ENCODE measurements at places on chromosomes 3 and 15.

DNA sequence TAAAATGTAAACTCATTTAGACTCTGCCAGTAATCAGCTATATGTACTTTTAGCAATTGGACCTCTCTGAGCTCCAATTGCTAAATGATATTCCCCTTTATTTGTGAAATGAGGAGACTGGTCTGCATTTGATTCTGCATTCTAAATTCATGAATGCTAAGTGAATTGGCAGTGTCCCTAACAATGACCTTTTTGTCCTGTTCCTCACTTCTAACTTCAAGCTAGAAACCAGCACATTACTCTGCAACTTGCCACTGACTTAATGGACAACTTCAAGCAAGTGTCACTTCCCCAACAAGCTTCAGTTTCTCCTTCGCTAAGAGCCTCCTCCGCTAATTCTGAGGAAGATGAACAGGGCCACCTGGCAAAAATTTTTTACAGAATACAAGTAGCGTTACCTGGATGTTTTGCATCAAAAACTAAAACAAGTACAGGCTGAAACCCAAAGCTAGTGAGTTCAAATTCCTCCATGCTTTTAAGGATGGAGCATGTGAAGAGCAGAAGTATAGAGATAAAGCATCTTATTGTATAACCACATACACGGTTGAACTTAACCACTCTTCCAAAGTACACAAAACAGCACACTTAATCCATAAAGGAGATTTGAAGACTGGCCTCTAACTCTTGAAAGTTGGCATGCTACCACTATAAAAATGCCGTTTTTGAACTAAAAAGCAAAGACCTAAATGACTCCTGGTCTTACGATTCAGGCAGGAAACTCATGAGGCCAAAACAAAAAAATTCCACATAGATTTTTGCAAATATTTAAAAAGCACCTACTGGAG, 207.6 kb downstream of the MAGI1 start:
- DNase-seq, result no peak

- no peak for DNase-seq
These were observed 15.5 kb upstream of the CMTM7 start for GRCh38 chr3:32376115-32376514.

DNA sequence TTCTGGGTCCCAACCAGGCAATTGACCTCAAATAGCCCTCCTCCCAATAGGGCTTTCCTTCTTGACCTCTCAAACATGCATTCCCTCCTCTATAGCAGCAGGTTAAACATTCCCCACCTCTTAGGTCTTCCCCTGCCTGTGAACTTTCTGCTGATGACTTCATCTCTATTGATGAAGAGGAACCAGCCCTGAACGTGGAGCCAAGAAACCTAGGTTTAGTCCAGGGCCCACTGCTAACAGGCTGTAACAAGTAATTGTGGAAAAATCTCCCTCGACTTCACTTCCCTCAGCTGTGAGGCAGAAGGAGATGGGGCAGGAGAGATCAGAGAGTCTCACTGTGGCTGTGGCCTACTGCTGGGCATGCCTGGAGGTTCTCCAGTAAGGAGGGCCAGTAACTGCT, 24.7 kb downstream of the ILDR1 start:
- DNase-seq, result no peak

- no peak for DNase-seq
These were observed 438.2 kb upstream of the ARRDC4 start for GRCh38 chr15:97522347-97522746.

- no peak for DNase-seq
These were observed 530 bp upstream of the FBXL22 start for GRCh38 chr15:63596676-63597037.

GRCh38 chr3:184932777-184933176, 120.8 kb downstream of the VPS8 start:
- no peak for DNase-seq

DNA sequence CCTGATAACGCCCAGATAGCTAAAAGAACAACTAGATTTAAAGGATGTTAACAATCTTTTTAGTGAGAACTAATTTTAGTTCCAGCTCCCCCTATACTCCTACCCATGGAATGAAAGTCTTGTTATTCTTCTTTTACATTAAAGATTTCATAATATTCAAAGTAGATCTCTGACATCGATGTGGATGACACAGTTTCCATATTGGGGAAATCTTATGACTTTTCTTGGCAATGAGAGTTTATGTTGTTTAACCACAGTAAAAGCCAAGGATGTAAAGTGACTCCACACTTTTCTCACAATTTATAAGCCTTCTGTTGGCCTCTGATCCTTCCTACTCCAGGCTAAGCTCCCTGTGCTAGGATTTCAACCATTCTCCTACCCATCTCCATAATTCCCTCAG, 332.6 kb upstream of the KCNMB2 start:
- no peak for DNase-seq

DNA sequence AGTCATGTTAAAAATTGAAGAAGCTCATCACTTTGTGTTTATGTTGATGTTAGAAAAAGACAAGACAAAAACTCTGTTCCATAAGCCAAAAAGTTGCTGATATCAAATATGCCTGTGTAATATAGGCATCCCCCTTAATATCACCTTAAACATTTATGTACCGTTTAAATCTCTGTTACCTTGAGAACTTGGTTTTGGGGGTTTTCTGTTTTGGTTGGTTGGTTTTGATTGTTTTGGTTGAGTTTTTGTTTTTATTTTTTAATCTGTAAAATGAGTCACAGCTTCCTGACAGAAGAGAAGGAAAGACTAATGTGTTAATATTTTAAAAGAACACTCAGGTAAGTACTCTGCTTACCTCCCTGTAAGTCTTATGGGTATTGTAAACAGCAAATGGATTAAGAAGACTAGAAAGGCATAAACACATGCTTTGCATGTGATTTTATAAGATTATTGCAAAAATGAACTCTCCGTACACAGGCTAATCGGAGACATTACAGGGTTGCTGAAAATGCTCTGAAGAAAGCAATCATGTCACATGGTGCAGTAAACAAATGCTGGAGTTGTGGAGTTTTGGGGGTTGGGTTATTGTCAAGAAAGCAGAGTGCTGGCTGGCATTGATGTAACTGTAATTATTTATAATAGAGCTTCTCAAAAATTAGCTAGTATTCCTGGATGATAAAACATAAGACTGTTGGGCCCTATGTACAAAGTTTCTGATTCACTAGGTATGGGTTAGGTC, 69.5 kb upstream of the MBNL1 start:
- no peak for DNase-seq

DNA sequence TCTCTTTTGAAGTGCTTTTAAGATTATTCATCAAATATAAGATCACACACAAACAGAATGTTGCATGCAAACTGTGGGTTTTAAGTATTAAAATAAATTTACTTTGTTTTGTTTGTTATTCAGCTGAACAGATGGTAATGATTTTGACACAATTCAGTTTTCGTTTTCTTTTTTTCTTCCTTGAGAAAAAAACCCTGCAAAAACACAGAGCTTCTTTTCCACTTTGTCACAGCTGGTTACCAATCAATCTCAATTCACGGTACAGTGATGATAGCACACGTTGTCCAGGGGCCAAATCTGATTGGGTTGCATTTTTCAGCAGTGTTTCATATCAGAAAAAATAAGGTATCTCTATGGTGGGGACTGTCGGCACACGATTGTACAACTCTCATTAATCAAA, 473.6 kb downstream of the ROBO2 start:
- no peak for DNase-seq

DNA sequence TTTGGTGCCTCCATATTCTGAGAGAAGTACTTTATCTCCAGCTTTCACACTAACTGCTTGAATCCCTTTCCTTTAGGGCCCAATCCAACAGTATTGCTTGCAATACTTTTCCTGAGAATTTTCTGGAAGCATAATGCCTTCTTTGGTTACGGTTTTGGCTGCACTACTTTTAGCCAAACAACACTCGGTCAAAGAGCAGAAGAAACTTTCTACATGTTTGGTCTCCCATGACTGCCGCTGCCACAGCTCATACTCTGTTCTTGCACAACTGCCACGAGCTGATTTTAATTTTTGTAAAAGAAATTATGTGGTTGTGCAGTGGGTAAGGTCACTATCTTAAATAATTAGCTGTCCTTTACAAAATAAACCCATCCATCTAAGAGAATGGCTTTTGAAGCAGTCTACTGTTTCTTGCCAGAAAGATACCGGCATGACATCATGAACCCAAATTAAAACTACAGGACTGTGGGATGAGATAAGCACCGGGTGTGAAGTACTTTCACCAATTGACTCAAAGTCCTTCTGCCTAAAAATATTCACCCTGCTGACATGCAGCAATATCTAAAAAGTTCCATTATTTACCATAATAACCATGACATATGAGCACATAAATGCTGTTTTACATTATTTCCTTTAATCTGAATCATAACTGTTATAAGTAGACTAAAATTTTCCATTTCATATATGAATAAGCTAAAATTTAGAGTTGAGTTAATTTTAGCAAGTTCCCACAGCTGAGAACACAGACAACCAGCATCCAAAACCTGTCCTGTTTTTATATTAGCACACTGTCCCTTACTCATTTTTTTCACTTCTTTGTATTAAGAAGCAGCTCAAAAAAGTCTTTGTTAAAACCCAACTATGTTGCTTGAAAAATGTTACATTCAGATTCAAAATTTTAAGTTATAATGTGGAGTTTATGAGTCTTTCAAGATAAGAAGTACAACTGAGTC, 1154.3 kb downstream of the EPHA3 start:
- no peak for DNase-seq

- DNase-seq, result no peak
These were observed 67.7 kb upstream of the ATP11B start for GRCh38 chr3:182725372-182726251.

DNA sequence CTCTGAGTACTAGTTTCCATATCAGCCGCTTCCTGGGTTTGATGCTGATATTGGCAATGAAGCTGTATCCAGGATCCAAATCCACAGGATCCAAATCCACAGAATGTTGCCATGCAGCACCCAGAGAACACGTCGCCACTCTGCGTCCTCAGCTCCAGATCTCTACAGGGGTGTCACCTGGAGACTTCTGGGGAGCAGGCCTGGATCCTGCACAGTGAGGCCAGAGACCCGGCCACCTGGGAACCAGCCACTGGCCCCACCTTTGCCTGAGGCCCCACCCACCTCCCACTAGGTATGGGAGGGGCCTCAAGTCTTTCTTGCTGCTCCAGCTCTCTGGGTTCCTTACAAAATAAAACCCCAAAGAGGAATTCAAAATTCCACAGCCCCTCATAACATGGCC, 123.9 kb downstream of the LRRK1 start:
- DNase-seq, result no peak

DNA sequence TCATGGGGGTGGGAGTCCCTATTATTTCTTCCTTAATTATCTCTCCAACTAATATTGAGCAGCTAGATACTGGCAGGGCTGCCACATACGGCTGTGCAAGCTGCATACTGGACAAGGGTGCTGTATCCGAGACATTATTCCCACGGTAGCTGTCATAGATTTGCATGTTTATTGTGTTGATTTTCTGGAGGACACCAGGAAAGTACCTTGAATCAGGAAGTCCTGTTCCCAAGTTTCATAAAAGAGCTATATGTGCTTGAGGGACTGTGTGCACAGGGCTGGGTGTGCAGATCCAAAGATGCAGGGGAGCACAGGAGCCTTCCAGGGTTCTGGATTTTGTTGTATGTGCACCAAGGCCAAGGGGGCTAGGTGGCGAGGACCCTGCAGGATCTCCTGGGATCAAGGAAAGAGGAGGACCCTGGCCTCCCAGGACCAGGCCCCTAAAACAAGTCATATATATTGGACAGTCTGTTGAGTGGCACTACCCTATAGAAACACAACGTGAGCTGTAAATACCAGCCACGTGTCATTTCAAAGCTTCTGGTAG, 119.2 kb upstream of the ALDH1A3 start:
- peak; percentile 16 for DNase-seq

DNA sequence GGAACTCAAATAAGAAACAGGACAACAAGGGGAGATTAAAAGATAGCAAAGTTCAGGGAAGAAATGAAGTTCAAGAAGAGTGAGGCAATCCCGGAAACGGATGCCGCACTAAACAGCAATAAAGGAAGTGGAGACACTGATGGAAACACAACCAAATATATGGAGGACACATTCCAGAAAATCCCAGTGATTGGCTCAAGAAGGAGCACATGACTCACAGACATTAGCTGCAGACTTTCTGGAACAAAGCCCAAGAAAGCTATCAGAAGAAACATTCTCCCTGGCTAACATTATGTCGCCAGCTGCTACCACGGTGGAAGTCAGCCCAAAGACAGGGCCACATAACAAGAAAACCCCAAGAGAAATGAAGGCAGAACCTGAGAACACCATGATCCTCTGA, 18.1 kb upstream of the VGLL4 start:
- peak; percentile 33 for DNase-seq

DNA sequence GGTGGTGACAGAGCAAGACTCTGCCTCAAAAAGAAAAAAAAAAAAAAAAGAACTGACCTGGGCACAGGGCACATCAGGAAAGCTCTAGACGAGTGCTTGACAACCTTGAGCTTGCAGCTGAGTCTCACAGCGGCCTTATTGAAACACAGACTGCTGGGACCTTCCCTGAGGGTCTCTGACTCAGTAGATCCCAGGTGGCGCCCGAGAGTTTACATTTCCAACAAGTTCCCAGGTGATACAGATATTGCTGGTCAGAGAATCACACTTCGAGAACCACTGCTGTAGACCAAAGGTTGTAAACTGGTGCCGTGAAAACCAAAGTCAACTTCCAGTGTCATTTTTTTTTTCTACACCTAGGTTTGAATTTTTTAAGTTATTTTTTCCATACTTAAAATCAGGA, 573.2 kb upstream of the MDFIC2 start:
- no peak for DNase-seq

GRCh38 chr15:40062816-40063562, 24.0 kb upstream of the SRP14 start:
- no peak for DNase-seq

- DNase-seq, result no peak
These were observed 14.2 kb downstream of the PDZRN3 start for GRCh38 chr3:73610493-73610892.

GRCh38 chr15:93583968-93584367, 495.0 kb upstream of the RGMA start:
- DNase-seq, result no peak

GRCh38 chr3:78610462-78611125, 1157.2 kb downstream of the ROBO1 start:
- peak; percentile 18 for DNase-seq

GRCh38 chr3:23640471-23641146, 165.1 kb upstream of the UBE2E1 start:
- no peak for DNase-seq

DNA sequence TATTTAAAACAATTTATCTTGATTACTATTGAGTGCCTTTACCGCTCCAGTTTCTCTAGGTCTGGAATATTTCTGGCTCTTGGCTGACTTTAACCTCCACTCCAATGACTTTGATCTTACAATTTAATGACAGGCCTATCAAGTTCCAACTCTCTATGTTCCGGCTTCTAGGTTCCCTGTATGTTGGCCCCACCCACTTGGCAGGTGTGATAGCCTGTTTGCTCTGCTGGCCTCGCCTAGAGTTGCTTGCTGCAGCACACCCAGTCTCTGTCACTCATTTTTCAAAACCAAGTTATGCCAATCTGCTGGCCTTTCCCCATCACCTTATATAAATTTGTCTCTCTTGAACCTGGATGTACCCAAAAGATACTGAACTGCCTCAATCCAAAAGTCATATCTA, 428.0 kb downstream of the ROBO1 start:
- DNase-seq, result no peak

- DNase-seq, result no peak
These were observed 150.5 kb upstream of the LRRFIP2 start for GRCh38 chr3:37324850-37325321.

- no peak for DNase-seq
These were observed 142.7 kb upstream of the TMCO5A start for GRCh38 chr15:37791693-37792092.
